Stimulated activated CD8-positive, alpha-beta memory T cell treated with anti-CD3 and anti-CD28 coated beads, Interleukin-7, amount 100 ng/mL, for 24 hours (primary cell): ENCODE measurements at places on chromosomes 4 and X.

GRCh38 chrX:3493605-3494004 lies 147.2 kb upstream of the MXRA5 start:
- no peak for DNase-seq

DNA sequence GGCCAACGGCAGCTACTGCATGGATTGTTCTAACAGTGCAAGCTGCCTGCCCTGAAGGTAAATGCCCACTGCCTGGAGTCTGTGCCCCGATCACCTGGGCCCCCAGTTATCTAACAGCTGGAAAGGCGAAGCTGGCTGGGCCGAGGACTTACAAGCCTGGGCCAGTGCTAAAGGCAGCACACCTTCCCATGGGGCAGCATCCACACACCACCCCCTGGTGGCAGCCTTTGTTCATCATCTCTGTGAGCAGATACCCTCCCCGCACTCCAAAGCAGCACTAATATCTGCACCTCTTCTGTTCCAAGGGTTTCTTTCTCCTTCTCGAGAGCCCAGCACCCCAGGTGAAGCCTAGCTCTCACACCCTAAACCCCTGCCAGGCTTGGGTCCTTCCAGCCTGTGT lies 7.6 kb downstream of the SLC2A9 start:
- peak; percentile 22 for DNase-seq

GRCh38 chr4:159946983-159947615 lies 844.2 kb downstream of the RAPGEF2 start:
- no peak for DNase-seq

GRCh38 chrX:36684053-36684452 lies 324.1 kb upstream of the FAM47C start:
- no peak for DNase-seq

- no peak for DNase-seq
Measured at GRCh38 chrX:49019050-49019449, 17.0 kb upstream of the GRIPAP1 start.

DNA sequence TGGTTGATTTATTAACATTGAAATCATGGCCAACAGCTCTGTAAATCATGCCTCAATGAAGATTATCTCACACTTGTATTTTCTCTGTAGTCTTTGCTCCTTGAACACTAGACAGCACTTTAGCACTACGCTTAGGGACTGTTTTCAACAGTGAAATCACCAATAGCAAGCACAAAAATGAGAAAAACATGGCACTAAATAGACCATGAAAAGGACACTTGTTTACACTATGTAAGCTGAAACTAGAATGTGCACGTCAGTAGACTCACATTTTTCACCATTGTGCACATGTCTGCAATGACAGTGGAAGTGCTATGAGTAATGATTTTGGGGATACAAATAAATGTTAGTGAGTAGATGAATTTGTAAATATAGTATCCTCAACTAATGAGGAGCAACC lies 3.1 kb downstream of the BMP2K start:
- DNase-seq, result no peak

DNA sequence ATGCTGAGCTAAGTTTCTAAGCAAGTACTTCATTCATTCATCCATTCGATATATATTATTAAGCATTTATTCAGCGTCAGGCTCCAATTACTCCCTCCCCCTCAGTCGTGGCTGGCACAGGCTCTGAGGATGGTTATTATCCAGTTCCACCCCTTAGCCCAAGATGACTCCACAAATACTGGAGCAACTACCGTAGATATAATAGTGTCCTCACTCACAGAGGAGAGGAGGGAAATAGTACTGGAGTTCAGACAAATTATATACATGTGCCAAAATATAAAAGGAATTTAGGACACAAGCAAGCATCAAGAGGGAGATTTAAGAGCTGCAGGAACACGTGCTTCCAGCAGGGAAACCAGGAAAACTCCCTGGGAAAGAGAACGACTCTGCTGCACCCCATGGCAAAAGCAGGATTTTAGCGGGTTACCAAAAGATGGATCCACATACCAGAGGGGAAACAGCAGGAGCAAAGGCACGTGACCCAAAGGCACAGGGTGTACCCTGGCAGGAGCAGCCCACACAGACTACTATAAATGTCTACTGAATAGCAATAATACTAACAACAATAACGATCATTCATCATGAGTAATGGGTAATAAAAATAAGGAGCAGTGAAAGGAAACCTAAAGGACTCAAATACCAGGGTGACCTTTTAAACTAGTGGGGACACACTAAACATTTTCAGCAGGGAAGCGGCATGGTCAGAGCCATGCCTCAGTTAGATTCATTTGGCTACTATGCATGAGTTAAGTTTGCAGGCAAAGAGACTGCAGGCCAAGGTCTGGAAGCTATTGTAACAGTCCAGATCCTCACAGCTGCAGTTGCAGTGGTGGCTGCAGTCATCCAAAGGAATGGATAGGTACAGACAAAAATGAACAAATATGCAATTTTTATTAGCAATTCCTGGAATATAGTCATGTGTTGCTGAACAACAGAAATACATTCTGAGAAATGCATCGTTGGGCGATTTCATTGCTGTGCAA lies 153.7 kb downstream of the APBB2 start:
- DNase-seq, result no peak

DNA sequence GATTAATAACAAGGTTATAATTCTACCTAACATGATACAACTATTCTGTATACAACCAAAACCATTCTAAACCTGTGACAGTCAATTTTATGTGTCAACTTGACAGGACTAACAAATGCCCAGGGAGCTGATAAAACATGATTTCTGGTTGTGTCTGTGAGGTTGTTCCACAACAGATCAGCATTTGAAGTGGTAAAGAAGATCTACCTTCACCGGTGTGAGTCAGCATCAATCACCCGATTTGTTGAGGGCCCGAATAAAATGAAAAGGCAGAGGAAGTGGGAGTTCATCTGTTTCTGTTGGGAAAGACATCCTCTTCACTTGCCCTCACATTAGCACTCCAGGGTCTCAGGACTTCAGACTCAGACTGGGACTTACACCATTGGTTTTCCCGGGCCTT lies 187.9 kb downstream of the MAB21L2 start:
- no peak for DNase-seq

DNA sequence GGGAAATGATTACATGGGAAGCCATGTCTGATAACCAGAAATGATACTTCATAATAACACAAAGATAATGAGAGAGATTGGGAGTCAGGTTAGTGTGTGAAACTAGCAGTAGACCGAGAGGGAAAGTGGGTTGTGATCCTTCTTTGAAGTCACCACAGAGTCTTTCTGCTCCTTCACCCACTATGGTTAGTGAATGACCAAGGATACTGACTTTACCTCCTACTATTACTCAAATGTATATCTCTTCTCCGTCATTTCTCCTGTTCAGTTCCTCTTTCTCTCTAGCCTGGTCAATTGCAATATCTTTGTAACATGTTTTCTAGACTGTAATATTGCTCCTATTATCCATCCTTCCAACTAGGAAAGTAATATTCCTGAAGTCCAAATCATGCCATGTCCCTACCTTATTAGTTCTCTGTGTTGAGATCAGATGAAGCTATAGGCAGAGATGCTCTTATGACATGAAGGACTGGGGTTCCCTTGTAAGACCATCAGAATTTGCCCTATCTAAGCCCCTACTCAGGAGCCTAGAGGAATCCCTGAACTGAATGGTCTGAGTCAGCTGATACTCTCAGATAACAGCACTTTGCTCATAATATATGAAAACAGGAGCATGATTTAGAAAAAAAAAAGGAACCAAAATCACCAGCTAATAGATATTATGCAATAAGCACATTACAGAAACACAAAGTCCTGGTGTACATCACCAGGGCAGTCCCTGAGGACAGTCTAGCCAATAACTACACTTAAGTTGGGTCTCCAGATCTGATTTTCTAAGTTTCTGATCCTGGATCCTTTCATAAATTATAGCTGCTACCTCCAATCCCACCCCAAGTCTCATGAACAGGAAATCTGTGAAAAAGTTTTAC lies 81.2 kb downstream of the SHROOM3 start:
- DNase-seq, result no peak

DNA sequence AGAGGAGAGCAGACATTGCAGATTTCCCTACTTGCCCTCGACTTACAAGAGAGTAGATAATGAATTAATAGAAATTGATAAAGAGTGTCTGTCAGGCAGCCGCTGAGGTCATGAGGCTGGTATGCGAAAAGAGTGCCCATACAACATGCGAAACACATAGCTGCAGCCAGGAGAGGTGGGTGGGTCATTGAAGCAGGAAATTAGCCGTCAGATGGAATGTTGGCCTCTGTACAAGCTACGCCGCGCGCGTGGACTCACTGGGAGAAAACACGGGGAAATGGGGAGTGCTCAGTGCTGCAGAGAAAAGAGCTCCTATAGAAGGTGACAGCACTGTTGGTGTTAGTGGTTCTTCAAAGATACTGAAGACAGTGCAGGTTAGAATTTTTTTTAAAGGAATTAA lies 125.1 kb downstream of the RAPGEF2 start:
- no peak for DNase-seq

- DNase-seq, result no peak
Measured at GRCh38 chr4:158837527-158838141, 68.8 kb downstream of the FNIP2 start.

- no peak for DNase-seq
Measured at GRCh38 chr4:151407466-151408379, 1.3 kb upstream of the FHIP1A start.

DNA sequence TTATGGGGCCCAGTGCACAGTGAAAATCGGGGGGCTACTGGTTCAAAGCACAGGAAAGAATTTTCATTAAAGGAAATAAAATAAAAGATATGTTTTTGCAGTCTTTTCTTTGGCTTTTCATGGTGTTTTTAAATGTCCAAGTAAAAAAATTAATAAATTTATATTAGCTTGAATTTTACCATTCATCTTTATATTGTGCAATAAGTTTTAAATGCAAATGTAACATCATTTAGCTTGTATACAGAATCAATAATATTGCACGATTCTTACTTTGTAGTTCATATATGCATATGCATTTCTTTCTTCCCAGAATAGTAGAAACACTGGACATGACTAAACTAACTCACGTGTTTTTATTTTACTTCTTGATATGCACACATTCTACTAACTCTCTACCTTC lies 31.0 kb downstream of the AREG start:
- DNase-seq, result no peak

DNA sequence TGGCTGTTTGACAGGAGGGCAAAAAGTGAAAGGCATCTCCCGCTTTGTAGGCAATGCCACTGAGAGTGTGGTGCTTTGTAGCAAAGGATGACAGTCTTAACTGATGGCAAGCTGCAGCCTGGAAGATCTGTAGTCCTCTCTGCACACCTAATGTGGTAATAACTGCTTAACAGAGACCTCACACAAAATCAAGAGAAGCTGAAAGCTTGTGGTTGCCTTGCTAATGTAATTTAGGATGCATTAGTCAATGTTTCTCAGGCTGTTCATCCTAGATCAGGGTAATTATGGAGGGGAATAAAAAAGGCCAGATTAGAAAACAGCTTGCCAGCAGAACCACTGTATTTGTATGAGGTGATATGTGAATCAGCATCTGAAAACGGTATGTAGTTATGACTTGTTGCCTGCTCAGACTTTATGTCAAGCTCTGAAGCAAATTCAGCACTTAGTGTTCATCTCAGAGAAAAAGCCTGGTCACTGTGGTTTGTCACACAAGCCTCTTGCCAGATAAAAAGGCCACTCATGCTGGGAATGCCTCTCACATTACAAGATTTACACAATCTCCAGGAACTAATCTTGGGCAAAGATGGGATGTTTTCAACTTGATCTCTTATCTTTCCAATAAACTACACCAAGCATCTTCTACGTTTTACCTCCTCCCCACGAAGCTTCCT lies 130.8 kb downstream of the ENOX2 start:
- no peak for DNase-seq

GRCh38 chr4:25421816-25422525 lies 44.9 kb downstream of the ANAPC4 start:
- DNase-seq, result no peak

DNA sequence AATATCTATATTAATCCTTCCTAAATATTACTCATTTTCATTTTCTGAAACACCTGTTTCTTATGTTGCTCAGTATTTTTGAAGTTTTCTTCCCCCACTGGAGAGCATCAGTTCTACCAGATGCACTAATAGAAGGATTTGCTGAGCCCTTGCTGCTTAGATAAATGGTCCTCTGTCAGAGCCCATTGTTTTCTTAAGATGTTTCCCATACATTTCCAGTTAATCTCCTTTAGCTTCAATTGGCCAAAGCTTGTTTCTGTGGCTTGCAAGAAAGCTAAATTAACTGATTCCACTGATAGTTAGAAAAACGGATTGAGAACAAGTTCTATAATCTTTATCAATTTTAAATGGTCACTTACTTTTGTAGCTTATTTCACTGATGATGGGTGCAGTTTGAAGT lies 1425.5 kb downstream of the PCDH18 start:
- no peak for DNase-seq

- no peak for DNase-seq
Measured at GRCh38 chr4:79947386-79947785, 125.6 kb downstream of the ANTXR2 start.

DNA sequence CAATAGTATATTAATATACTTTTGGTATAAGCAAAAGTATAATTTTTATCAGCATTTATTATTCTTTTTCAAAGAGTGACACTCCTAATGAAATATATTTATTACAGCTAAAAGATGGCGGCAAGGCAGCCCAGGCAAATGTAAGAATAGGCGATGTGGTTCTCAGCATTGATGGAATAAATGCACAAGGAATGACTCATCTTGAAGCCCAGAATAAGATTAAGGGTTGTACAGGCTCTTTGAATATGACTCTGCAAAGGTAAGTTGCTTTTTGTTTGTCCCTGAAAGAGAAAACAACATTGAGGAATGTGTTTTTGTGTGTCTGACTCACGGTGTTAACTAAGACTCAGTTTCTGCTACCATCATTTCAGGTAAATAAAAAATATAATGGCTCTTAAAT lies 71.9 kb downstream of the PDLIM5 start:
- no peak for DNase-seq
